Activated T-cell treated with anti-CD3 and anti-CD28 coated beads, Interleukin-2, amount 50 U/mL, for 24 hours (primary cell): ENCODE measurements at places on chromosomes 5 and 9.

DNA sequence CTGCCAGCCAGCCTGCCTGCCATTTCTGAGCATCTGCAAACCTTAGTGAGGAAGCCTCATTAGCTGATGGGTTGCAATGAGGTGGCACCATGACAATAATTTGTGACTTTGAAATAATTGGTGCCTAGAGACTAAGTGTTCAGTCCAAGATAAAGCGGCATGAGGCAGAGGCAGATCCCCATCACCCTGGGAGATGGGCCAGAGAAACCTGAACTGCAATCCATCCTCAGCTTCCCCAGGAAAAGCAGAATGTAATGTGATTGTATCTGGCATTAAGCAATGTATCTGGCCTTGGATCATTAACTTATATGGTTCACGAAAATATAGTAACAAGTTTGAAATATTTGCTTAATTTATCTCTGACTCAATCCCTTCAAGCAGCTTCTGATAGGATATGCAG, 101.0 kb downstream of the SPOCK1 start:
- DNase-seq, result no peak

DNA sequence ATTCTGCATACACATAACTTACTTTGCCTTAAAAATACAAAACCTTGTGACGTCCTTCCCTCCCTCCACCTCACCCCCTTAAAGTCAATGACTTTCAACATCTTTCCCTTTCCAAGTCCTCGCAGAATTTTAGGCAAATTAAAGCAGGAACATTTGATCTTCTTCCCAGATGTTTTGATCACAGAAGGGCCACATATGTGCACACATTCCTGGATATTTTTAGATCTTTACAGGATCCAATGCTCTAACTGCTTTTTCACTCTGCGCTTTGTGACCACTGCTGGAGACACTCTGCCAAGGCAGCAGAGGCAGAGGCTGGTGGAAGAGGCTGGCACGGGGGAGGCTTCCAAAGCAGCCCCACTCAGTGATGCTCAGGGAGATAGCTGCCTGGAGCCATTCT, 130.7 kb downstream of the SEC61B start:
- no peak for DNase-seq

DNA sequence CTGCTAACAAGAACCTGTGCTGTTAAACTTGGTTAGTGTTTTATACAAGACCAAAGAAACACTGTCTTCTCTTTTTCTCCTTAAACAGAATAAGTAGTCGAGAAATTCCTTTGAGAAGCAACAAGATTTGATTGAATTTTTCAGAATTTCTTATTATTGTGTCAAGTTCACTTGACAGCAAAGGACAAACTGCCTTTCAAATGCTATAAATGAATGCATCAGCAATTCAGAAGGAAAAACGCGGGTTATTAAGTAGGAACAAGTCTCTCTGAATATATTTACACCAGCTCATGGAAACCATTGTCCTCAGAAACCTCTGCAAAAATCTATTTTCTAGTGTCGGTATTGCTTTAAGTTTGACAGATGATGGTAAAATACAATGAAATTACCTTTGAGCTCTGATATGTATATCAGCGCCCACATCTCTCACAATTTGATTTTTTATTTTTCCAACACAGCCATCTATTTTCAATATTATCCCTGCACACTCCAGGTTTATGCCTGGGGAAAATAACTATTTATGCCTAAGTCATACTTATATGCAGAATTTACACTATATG, 4.4 kb downstream of the ATP10B start:
- no peak for DNase-seq

GRCh38 chr5:100446879-100447430, 88.2 kb upstream of the FAM174A start:
- no peak for DNase-seq

DNA sequence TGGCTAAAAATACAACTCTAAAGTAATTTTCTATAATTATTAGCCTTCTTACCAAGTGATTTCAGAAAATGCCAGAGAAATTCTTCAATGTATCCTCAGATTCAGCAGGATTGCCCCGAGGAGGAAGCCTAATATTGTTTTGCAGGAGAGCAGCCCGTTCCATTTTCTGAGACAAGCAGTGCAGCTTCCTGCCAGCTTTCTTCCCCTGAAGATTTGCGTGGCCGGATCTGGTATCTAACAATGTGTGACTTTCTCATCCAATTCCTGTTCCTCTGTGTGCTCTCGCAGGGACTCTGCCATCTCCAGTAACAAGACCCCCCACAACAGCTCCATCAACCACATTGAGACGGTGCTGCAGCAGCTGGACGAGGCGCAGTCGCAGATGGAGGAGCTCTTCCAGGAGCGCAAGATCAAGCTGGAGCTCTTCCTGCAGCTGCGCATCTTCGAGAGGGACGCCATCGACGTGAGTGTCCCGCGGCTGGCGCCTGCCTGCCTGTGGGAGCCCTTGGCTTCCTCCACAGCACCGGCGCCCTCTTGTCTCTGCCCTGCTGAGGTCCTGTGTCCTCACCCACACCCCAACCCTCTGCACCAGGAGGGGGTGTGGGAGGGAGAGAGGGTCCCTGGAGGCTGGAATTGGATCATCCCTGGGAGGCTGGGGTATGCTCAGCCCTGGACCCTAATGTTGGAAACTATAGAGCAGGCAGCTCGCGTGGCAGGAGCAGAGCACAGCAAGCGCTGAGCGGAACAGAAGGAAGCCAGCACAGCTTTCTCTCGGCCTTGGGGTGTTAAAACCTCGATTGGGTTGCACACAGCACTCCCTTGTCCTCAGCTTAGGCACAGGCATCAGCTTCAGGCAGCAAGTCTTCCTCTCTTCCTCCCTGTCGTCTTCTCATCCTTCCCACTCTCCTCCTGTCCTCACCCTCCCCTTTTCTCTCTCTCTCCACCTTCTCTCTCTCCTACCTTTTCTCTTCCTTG, 216.2 kb downstream of the TRIO start:
- DNase-seq, result no peak

- no peak for DNase-seq
Observed at GRCh38 chr5:171597946-171598640, 178.6 kb downstream of the FGF18 start.

GRCh38 chr9:133823189-133824105, 85.3 kb upstream of the SARDH start:
- DNase-seq, result no peak

DNA sequence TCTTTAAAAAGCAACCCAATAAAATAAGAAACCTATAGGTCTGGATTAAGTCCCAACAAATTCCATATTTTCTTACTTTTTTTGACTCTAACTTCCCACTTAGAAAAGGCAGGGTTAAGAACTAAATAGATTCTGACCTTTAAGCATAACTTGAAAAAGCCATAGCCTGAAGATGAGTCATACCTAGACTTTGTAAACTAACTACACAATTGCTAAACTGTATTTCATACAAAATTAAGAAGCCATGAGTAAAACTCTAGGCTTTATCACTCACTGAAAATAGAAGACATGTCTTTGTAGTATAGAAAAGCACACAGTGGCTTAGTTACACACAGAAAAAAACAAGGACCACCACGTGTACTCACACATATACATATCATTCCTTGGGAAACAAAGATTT, 51.5 kb downstream of the MLLT3 start:
- no peak for DNase-seq

DNA sequence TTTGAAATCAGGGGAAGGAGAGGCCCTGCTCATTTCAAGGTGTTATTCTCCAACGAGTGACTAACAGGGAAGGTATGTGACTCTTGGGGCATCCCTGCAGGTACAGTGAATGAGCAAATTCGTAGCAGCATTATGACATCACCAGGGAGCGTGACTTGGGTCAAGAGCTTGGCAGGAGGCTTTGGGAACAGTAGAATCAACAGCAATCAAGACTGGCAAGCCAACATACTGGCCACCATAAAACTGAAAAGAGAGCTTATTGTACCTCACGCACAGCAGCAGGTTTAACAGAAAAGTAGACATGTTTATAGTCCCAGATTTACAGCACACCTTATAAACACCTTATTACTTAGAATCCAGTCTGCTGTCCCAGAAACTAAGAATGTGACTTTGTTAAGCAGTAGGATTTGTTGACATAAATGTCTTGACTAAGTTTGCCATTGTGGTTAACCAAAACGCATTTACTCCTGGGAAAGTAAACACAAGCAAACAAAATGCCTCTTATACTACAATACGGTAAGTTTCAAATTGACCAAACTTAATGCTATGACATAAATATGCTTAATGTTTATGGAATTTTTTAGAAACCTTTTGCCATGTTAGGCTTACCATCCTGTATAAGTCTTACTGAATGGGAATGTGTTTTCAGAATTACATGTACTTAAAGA, 297.8 kb downstream of the NPR3 start:
- no peak for DNase-seq

- DNase-seq, result no peak
Observed at GRCh38 chr5:137575847-137576246, 76.7 kb upstream of the SPOCK1 start.

DNA sequence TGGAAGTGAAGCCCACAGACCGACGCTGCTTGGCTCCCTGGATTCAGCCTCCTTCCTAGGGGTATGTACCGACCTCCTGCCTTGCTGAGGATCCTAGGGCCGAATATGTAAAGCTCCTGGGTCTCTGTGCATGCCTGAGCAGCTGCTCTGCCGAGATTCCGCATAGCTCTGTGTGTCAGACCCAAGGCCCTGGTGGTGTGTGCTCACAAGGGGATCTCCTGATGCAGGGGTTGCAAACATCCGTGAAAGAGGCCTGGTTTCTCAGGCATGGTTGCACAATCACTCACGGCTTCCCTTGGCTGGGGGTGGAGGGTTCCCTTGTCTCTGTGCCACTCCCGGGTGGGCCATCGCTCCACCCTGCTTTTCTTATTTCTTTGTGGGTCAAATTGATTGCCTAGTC, 19.9 kb upstream of the SVEP1 start:
- no peak for DNase-seq

DNA sequence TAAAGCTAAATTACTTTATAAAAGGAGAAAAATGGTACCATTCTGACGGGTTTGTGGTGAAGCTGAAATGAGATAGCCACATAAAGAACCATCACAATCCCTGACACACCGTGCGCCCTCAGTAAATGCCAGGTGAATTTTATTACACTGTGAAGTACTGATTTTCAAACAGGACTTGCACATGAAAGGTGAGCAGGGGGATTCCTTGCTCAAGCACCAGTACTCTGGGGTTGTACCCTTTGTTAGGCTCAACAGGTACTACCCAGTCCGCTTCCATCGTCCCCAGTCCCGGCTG, 419 bp upstream of the RABGAP1 start:
- no peak for DNase-seq

DNA sequence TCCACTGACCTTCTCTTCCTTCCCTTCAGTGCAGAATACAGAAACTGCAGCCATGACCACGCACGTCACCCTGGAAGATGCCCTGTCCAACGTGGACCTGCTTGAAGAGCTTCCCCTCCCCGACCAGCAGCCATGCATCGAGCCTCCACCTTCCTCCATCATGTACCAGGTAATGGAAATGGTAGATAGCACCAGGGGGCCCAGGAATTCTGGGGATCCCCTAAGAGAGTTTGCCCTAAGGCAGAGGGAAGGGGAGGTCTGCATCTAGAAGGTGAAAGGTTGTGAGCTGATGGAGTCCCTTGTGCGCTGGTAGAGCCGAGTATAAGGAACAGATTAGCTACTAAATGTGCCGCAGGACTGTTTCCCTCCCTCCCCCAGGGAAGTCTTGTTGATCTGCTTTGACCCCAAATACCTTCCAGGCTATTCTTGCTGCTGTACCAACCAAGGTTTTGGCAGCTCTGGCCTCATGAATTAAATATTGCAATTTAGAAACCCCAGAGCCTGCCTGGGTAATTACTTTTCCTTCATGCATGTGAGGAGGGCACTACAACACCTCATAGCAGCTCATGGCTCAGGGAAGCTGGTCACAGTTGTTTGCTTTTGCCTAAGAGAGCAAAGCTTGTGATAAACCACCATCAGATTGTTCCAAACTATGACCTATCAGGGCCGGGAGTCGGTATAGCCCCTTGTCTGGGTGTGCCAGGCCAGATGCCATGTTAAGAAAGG, 19.6 kb downstream of the CYFIP2 start:
- no peak for DNase-seq

DNA sequence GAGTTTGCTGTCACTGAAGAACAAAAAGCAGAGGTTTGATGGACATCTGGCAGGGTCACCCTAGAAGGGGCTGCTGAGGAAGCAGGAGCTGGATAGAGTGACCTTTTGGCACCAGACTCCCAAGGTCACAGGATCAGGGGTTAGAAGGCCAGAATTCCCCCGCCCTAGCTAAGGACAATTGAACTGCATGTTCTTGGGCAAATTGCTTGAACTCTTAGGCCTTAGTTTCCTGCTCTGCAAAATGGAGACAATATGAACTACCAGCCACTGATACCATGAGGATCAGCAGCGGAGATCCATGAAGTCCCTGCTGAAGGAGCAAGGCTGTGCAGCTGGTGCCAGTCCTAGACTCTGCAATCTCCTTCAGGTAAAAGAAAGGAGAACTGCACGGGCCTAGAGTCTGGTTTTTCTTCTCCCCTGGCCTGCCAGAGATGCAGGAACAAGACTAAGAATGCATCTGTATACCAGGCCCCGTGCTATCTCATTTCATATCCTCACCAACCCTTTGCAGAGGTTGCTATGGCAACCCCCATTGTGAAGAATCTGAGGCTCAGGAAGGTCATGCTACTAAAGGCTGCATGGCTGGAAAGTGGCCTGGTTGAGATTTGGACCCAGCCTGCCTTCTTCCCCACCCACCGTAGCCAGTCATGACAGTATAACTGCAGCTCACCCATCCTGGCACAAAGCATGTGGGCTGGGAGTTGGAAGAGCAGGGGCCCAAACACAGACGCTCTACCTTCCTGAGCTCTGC, 33.7 kb downstream of the CAMK2A start:
- DNase-seq, result no peak

GRCh38 chr5:155147222-155147621, 133.7 kb downstream of the KIF4B start:
- DNase-seq, result no peak

- no peak for DNase-seq
Observed at GRCh38 chr5:118653872-118654271, 334.5 kb downstream of the DTWD2 start.

DNA sequence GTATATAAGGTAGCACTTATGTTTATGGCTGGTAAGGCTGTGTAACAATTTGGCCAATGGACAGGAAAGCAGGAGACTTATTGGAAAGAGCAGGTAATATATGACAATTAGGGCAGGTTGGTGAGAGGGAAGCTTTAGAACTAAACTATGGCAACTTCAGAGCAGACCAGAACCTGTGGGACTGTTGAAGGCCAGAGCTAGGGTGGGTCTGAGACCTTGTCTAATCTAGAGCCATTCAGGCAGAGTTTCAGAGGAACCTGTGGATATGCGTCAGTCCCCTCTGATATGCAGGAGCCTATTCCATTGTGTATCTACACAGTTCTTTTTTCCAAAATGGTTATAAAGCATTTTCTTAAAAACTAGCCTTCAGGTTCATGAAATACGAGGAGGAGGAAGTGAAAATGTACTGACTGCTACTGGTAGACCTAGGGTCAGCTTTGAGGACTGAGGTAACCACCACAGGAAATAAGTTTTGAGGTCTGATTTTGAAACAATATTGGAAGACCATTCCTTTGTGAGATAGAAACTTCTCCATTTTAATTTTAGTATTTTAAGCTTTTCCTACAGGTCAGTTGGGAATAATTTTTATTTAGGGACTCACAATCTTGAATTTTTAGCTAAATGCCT, 37.6 kb downstream of the ELL2 start:
- DNase-seq, result no peak
